ENCODE measurements at places on chromosomes 4 and X.

- peak; percentile 82 for DNase-seq
Measured at GRCh38 chrX:74535408-74536151, 78.8 kb downstream of the RLIM start.

GRCh38 chrX:130552444-130553073 is 150.8 kb downstream of the RBMX2 start:
- DNase-seq = no peak

DNA sequence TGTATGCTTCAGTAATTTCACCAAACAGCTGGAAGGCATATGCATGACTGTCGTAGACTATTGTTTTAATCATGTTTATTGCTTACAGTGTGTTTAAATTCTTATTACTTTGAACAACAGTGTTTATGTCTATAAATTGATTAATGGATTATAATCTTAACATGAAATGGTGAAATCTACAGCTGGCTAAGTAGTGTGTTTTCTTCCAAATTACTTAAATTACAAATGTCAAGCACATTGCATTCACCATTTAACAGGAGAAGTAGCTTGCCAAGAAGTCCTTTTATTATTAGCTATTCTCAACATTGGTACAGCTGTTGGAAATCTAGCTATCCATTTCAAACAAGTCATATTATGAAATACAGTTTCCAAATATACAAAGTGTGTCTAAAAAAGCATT is 849.3 kb upstream of the PCDH10 start:
- peak; percentile 76 for DNase-seq

DNA sequence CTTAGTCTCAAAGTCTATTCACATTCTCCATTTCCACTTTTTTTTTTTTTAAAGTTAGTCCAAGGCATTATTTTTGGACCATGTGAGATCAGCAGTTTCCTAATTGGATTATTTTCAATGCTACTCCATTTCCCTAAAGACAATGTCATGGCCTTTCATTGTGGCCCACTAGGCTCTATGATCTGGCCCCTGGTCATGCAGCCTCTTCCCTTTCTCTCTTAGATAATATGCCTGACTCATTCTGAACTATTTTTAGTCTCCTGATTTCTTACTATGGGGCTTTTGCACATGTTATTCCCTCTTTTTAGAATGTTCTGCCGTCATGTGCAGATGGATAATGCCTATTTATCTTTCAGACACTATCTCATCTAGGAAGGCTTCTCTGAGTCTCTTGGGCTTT is 157.3 kb downstream of the TMA16 start:
- no peak for DNase-seq

DNA sequence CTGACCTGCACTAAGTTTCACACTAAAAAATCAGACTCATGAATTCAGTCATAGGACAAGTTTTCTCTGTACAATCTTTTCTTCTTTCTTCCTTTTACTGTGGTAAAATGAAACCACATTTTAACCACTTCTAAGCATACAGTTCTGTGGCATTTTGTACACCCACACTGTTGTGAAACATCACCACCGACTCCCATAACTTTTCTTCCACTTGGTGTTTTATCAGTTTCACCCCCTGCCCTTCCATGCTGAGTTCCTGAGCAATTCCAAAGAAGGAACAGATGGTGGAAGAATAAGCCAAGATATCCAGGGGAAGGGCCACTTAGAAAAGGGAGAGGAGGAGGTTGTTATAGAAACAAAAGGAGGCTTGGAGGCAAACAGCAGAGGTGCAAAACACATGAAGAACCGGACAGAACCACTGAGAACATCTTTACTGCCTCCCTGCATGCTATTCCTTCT is 22.6 kb downstream of the SLC25A4 start:
- DNase-seq = peak; percentile 94

GRCh38 chr4:76736414-76736813 is 161.5 kb downstream of the SOWAHB start:
- peak; percentile 64 for DNase-seq

Data from fibroblast of lung (primary cell).